ENCODE measurements at places on chromosomes 1 and 21. TPM values are rescaled to one million over a fixed set of nuclear protein-coding genes. Genes with fewer than 3 reads are reported as not detected.

The DNM3 gene
- 0.76 TPM for total RNA-seq

The NUDT4B gene
- 9.8 TPM for total RNA-seq

The IL19 gene
- total RNA-seq, result not detected

The FCAMR gene
- total RNA-seq, result not detected

The IFT25 gene
- 16.0 TPM for total RNA-seq

The DMRTA2 gene
- total RNA-seq, result 0.46 TPM

The CD53 gene
- not detected for total RNA-seq

The ATP5IF1 gene
- total RNA-seq, result 78.8 TPM

The TEDDM1 gene
- total RNA-seq, result not detected

The FCRL2 gene
- total RNA-seq, result not detected

Measured in smooth muscle cell of the pulmonary artery (primary cell).